Activated CD8-positive, alpha-beta T cell treated with anti-CD3 and anti-CD28 coated beads for 36 hours (primary cell): ENCODE measurements at places on chromosomes 16 and 17. TPM values are rescaled to one million over a fixed set of nuclear protein-coding genes. Genes with fewer than 3 reads are reported as not detected.

- DNase-seq: no peak
- H3K27ac ChIP-seq: no peak overlapping the region
- no peaks in the 10 kb centered on the region for H3K36me3 ChIP-seq
- H3K4me3 ChIP-seq: no peak overlapping the region
- no peaks in the 10 kb centered on the region for H3K4me1 ChIP-seq
Observed at GRCh38 chr16:82301146-82301755, 131.2 kb upstream of the MPHOSPH6 start.

DBF4B gene
- 23.3 TPM for total RNA-seq

DNA sequence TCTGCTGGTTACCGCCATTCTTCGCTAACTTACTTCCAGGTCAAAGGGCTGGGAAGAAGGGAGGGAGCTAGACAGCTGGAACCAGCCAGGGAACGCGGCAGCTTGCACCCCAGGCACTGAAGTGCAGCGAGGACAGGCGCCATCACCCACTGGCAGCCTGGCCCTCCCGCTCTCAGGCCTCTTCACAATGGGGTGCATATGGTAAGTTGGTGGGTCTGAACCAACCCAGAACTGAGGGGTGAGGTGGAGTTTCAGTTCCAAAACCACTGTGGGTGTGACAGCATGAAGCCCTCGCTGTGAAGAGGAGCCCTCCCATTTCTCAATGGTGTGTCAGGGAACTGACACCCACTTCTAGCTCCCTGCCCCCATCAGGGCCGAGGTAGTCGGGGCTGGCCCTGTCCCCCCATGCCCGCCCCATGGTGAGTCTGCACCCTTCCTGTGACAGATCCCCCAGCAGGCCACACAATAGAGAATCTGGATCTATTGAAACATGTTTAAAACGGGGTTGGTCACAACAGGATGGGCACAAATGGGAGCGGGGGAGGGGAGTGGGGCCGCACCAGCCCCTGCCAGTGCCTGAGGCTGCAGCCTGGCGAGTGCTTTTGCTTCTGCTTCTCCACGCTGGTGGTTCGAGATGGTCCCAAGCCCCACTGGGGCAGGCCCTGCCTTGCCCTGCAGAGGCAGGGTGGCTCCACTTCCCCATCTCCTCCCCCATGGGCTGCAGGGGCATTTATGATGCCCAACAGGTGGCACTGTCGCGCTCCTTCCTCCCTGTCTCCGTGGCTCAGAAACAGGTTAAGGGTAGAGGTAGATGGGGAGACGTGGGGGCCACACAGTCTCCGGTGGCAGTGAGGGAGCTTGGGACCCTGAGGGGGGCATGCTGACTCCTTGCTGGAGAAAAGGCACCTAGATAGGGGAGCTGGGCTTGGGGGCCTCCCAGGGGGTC is 2.3 kb downstream of the LIMD2 start:
- peak overlapping the region; percentile 94 for H3K27ac ChIP-seq
- peaks cover 43% of the 10 kb centered on the region for H3K36me3 ChIP-seq
- H3K27me3 ChIP-seq: no peaks in the 10 kb centered on the region
- peak; percentile 91 for DNase-seq
- H3K4me1 ChIP-seq: peaks cover 53% of the 10 kb centered on the region

- no peak overlapping the region for H3K4me3 ChIP-seq
- no peaks in the 10 kb centered on the region for H3K27me3 ChIP-seq
- no peak for DNase-seq
- no peak overlapping the region for H3K27ac ChIP-seq
- no peaks in the 10 kb centered on the region for H3K36me3 ChIP-seq
Observed at GRCh38 chr17:58621174-58621573, 70.7 kb downstream of the TEX14 start.

DNA sequence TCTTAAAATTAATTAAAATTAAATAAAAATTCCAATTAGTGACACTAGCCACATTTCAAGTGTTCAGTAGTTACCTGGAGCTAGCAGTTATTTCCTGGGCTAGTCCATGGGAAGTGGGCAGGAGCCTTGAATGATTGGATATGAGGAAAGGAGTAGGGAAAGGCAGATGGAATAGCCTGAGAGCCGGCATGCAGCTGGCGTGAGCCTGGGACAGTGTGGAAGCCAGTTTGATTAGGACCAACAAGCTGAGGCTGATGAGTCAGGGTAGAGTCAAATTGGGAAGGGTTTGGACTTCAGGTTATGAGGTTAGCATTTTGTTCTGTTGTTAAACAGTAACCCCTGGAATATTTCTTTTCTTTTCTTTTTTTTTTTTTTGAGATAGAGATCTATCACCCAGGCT is 15.3 kb upstream of the GNA13 start:
- no peaks in the 10 kb centered on the region for H3K4me1 ChIP-seq
- H3K27ac ChIP-seq: no peak overlapping the region
- no peak for DNase-seq
- no peaks in the 10 kb centered on the region for H3K36me3 ChIP-seq
- no peaks in the 10 kb centered on the region for H3K27me3 ChIP-seq

POLR3K gene
- 51.3 TPM for total RNA-seq

GRCh38 chr16:73418691-73419090 is 370.8 kb upstream of the ZFHX3 start:
- no peaks in the 10 kb centered on the region for H3K4me1 ChIP-seq
- H3K4me3 ChIP-seq: no peak overlapping the region
- peaks cover 2% of the 10 kb centered on the region for H3K27me3 ChIP-seq
- no peak for DNase-seq
- no peak overlapping the region for H3K27ac ChIP-seq
